ENCODE measurements at places on chromosomes 12 and 14.

DNA sequence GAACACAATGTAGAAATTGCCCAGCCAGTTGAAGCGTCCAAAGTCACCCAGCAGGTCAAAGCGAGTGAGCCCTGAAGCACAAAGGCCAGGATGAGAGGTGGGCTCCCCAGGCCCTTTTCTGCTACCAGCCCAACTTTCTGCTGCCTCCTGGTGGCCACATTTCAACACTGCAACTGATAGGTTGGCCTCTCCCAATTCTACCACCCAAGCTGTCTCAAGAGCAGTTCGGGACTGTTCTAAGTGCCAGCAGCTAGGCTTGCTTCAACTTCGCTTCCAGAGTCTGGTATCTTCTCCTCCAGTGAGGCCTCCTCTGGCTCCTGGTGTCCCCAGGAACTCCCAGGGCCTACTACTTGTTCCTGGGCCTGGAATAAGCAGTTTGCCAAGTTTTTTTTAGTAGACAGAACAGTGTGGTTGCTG, 3.4 kb upstream of the DHH start:
- DNase-seq = peak; percentile 54

DNA sequence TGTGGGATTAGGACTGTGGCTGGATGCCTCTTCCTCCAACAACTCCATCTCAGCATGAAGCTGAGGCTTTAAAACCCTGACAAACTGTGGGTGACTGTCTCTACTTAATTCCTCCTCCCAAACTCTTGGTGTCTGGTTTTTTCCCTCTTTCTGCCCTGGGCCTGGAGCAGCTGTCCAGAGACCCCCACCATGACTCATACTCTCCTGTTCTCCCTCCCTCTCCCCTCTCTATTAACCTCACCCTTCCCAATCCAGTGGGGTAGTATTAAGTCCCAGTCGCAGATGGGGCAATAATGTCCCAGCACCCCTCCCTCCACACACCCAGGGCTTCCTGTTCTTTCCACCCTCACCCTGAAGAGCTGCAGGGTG, 2.0 kb upstream of the DNAJC14 start:
- peak; percentile 8 for DNase-seq

GRCh38 chr14:88323523-88324199, 592 bp upstream of the KCNK10 start:
- DNase-seq = peak; percentile 16

DNA sequence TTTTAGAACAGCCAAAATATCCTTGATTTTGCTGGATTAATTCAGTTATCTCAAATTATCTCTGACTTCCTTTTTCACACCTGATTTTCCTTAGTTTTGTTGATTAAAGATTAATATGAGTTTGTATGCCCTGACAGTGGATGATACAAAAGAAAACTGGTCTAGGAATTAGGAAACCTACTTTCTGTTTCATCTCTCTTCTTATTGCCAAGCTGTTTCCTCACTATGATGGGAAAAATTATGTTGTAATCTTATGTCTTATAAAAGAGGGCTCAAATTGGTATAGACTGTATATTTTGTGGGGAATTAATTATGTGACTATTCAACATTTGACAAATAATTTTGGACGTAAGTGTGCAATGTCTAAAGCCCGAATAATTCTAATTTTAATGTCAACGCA, 271.6 kb downstream of the FBXL14 start:
- DNase-seq = no peak

- DNase-seq = no peak
Measured at GRCh38 chr14:104873380-104874055, 8.4 kb downstream of the CEP170B start.

DNA sequence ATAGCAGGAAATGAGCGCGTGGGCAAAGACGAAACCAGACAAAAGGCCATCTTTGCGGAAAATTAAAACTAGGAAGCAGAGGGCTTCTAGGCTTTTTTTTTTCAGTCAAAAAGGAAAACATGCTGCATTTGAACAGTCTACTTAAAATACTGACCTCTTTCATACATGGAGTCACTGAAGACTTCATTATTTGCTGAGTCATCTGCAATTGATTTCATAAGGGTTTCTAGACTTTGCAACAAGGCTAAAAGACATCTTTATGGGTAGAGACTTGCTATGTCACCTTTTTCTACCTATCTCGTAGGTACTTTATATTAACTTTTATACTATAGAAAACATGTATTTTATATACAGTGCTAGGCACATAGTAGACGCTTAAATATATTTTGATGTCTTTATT, 238.4 kb downstream of the TMEM132D start:
- DNase-seq = no peak

- no peak for DNase-seq
Measured at GRCh38 chr12:39632670-39633069, 13.1 kb upstream of the ABCD2 start.

DNA sequence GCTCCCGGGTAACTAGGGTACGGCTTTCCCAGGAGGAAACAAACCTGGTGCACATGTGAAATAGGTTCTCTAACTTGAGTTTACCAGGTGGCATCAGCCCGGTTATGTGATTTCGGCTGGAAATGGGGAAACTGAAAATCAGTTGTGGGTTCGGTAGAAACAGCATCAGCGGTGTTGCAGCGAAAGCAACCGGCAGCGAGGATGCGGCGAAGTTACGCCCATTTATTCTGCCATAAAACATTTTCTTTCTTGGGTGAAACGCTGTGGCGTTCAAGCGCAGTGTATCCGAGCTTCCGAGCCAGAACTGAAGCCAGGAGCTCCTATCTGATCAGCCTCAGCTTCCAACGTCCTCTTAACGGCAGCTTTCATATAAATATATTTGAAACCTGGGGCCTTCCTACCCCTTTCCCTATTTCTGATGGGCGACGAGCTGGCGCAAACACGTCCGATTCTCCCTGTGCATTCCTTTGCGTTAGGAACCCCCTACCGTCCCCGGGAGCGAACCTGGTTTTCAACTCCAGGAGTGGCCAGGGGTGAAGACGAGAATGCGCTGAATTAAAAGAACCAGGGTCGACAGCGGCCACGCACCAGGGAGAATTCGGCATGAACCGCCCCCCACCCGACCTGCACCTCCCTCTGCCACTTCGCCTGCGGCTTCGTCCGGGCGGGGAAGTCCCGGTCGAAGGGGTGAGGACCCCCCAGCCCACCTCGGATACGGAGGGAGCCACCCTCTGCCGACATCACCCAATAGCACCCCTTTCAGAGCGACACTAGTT, 1.6 kb downstream of the DPF3 start:
- peak; percentile 53 for DNase-seq

DNA sequence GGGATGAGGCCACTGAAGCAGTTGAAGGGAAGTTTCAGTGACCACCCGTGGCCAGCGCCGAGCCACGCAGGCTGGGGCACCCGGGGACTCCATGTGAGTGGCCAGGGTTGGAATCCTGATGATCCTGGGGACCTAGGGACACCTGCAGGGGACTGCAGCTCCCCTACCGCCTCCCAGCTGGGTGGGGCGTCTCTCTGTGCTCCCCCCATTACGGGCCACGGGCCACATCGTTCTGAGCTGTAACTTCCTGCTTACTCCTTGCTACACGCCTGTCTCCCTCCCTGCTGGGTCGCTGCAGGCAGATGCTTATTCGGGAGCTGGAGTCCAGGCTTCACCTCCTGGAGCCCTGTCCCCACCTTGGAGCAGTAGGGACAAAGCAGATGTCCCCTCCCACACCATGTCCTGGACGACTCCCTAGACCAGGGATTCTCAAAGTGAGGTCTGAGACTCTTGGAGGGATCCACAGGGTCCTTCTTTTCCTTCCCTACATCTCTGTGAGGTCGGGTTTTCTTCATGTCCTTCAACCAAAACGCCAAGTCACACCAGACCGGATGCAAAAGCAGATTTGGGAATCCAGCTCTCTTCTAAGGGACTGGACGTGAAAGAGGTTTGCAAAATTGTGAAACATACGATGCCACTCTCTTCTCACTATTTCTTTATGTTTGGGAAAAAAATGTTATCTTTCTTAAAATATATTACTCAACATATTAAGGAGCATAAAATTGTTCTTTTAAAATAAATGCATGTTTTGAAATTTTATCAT, 85.9 kb upstream of the NCOR2 start:
- DNase-seq = no peak

DNA sequence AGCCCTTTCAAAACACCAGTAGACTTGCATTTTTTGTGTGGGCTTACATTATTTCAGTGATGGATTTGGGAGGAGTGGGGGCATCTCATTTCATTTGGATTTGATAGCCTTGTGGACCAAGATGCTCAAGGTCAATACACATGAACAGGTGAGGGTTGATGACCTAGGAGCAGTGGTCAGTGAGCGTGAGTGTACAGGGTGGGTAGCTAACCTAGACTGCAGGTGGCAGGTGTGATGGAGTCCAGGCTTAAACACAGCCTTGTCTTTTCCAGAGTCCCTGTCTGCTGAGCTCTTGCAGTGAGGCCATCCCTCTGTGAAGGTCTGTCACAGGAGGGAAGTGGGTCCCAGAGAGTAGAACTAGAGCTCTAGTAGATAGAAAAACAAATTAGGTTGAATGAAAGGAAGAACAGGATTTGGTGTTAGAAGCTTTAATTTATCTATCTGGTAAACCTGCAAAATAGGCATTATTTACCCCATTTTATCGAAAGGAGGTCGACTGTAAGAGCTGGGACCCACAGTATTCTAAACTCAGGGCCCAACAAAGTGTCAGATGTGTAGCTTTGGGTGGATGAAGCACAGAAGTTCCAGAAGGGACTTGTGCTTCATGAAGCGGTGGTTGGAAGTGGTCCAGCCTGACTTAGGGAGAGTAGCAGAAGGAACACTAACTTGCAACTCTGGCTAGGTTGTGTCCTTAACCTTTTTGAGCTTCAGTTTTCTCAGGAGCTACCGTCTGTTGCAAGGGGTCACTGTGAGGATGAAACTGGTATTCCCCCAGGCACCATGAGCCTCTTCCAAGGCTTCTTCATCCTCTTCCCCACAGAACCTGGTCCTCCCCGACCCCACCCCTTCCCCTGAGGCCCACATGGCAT, 18.2 kb downstream of the RPS6KL1 start:
- DNase-seq = no peak

DNA sequence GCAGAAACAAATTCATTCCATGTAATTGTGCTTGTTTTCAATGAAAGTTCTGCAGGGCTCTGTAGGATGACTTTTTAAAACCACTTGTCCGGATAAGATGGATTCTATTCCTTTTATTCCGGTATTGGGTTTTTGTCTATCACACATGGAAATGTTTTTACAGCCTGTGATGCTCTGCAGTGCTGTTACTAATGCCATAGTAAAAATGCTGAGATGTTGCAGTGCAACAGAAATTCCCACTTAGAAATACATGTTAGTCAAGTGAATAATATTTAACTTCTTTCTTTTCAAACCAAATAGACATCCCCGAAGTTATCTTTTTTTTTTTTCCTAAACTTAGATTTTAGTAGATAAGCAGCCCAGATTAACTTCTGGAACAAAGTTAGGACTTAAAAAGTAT, 71.9 kb downstream of the RASSF8 start:
- DNase-seq = no peak

GRCh38 chr14:85075694-85076476, 454.1 kb upstream of the FLRT2 start:
- no peak for DNase-seq

DNA sequence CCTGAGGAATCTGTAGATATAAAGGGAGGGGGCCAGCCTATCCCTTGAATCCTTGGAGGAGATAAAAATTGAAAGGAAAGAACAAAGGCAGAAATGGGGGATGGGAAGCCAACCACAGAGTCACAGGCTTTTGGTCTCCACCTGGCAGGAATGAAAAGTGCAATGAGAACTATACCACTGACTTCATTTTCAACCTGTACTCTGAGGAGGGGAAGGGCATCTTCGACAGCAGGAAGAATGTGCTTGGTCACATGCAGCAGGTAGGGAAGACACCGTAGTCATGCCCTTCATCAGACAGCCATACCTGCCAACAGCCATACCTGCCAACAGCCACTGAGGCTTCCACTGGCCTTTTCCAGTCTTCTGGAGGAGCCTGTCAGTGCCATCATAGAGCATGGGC, 13.4 kb downstream of the ASB8 start:
- no peak for DNase-seq

GRCh38 chr14:30204431-30204980, 276.9 kb upstream of the PRKD1 start:
- no peak for DNase-seq
